Bladder microvascular endothelial cell (primary cell): ENCODE measurements at places on chromosomes 5 and 9. TPM values are rescaled to one million over a fixed set of nuclear protein-coding genes. Genes with fewer than 3 reads are reported as not detected.

The GCNT4 gene
- total RNA-seq, result 0.25 and 0.81 TPM in 2 replicates

The SLC34A1 gene
- not detected in 2 replicates for total RNA-seq

The NUTM2G gene
- not detected in 2 replicates for total RNA-seq

The SPATA31E1 gene
- not detected in 2 replicates for total RNA-seq

The AJM1 gene
- 0.65 and 1.4 TPM in 2 replicates for total RNA-seq

The FOXD4L5 gene
- total RNA-seq, result under 0.01 and 0.06 TPM in 2 replicates

The MOB3B gene
- under 0.01 and 2.0 TPM in 2 replicates for total RNA-seq

The ENTREP1 gene
- 1.8 and 19.8 TPM in 2 replicates for total RNA-seq

The SREK1IP1 gene
- total RNA-seq, result 8.7 and 18.4 TPM in 2 replicates

The GABRA1 gene
- not detected in 2 replicates for total RNA-seq

The LHFPL2 gene
- total RNA-seq, result 29.8 and 78.5 TPM in 2 replicates

The CFAP90 gene
- total RNA-seq, result not detected in 2 replicates

The KLF4 gene
- total RNA-seq, result 0.65 and 1.6 TPM in 2 replicates

The UBE2R2 gene
- 18.5 and 35.4 TPM in 2 replicates for total RNA-seq

The PIP5KL1 gene
- 0.44 and 0.97 TPM in 2 replicates for total RNA-seq

The TMC1 gene
- total RNA-seq, result 1.3 and 2.4 TPM in 2 replicates

The NXNL2 gene
- 0.25 and 0.32 TPM in 2 replicates for total RNA-seq

The STC2 gene
- 6.6 and 44.5 TPM in 2 replicates for total RNA-seq

The CDH6 gene
- total RNA-seq, result 0.16 and 0.19 TPM in 2 replicates
